ENCODE measurements at places on chromosomes 13 and 19. TPM values are rescaled to one million over a fixed set of nuclear protein-coding genes. Genes with fewer than 3 reads are reported as not detected.
A peak's percentile ranks its signal among the peaks of the same experiment; 100 is the strongest.

DNA sequence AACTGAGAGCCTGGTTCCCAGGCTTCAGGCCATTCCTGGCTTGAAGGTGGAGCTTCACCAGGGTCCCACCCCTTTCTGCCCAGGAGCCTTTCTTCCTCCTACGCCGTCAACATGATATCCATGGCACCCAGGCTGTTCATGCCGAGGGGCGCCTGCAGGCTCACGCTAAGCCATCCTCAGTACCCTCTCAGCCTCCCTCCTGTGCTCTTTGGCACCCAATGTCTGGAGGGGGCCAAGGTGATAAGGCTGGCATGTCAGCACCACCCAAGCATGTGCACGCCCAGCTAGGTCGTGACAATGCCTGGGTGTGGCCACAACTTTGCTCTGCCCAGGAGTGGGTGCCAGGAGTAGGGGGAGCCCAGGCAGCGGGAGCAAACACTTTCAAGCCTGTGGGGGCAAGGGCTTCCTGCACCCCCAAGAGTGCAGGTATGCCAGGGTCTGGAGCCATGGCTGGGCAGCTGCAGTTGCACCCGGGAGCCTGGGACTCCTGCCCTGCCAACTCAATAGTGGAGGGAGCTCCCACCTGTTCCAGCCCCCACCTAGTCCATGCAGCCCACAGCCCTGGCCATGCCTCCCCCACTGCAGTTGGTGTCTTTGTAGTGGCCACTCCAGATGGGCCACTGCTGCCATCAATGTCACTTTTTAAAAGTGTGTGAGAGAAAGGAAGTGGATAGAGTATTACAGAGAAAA is 219.9 kb downstream of the MAB21L1 start:
- no peak for DNase-seq

DNA sequence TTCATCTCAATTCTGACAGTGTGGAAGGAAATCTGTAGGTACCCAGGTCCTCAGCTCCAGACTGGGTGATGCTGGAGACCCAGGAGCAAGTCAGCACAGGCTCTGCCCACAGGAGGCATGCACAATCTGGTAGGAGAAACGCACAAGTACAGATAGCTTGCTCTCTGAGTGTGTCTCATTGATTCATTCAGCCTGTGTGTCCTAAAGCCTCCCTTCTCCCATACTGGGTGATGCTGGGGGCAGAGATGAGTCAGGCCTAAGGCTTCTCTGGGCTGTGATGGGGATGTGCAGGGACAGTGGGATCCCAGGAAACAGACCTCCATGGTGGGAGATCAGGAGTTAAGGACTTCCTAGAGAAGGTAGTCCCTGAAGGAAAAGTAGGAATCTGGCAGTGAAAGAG is 6.8 kb downstream of the ZNF526 start:
- DNase-seq: peak; percentile 84

DNA sequence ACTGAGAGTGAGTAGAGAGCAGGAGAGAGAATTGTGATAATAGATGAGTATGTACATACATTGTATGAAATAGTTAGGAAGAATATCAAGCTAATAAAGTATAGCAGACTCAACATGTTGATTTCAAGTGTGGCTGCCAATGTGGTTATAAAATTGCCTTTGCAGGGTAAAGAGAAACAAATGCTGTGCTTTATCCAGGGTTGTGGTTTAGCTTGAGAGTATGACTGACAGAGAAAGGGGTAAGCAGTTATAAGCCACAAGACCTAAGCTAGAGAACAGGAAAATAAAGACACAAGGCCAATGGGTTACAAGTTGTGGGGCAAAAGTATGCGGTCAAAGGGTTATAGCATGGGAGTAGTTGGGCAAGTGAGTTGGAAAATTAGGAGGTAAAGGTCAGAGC is 1217.5 kb downstream of the DIAPH3 start:
- no peak for DNase-seq

GRCh38 chr13:72716776-72717175 is 10.7 kb downstream of the MZT1 start:
- no peak for DNase-seq

- DNase-seq: peak; percentile 96
These were observed 60.9 kb upstream of the MED4 start for GRCh38 chr13:48155848-48156247.

- no peak for DNase-seq
These were observed 149.1 kb downstream of the KLF12 start for GRCh38 chr13:73984949-73985691.

GRCh38 chr19:15169541-15170285 is 31.1 kb downstream of the NOTCH3 start:
- no peak for DNase-seq

GRCh38 chr19:4058693-4059452 is 7.8 kb downstream of the ZBTB7A start:
- DNase-seq: no peak

DNA sequence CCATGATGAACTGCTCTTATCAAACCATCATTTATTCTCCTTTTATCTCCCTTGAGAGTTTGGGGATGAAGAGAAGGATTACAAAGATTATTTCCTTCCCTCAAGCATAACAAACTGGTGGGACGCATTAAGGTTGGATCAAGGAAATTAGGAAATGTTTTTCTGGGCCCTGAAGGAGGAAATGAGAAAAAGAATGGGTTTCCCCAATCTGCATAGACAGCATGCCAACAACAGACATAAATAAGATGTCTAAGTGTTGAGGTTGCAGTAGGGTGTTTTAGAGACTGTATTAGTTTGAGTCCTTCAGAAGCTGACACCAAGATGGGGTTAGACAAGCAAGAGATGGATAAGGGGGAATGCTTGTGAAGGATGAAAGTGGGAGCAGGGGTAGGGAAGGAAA is 7.3 kb downstream of the EPSTI1 start:
- DNase-seq: no peak

GRCh38 chr13:113171250-113172125 is 13.0 kb downstream of the PROZ start:
- no peak for DNase-seq

GRCh38 chr13:102571075-102571474 is 25.7 kb upstream of the TPP2 start:
- no peak for DNase-seq

GRCh38 chr13:75507027-75508001 is 25.3 kb upstream of the TBC1D4 start:
- no peak for DNase-seq

Gene SLC27A1
- polyA plus RNA-seq: 9.3 TPM

Gene ZNF471
- polyA plus RNA-seq: 0.27 TPM

Gene SPTBN4
- 0.52 TPM for polyA plus RNA-seq
